Fibroblast of lung (primary cell): ENCODE measurements at places on chromosomes 11 and 22.

- DNase-seq = no peak
These were observed 7.7 kb downstream of the CAT start for GRCh38 chr11:34446386-34446785.

GRCh38 chr11:20887137-20887536 is 217.8 kb downstream of the NELL1 start:
- no peak for DNase-seq

GRCh38 chr22:26602127-26602526 is 12.2 kb upstream of the TPST2 start:
- DNase-seq = no peak

- no peak for DNase-seq
These were observed 2.0 kb upstream of the APOBEC3A start for GRCh38 chr22:38955250-38955905.

- DNase-seq = no peak
These were observed 13.8 kb upstream of the MIAT start for GRCh38 chr22:26643418-26644100.

DNA sequence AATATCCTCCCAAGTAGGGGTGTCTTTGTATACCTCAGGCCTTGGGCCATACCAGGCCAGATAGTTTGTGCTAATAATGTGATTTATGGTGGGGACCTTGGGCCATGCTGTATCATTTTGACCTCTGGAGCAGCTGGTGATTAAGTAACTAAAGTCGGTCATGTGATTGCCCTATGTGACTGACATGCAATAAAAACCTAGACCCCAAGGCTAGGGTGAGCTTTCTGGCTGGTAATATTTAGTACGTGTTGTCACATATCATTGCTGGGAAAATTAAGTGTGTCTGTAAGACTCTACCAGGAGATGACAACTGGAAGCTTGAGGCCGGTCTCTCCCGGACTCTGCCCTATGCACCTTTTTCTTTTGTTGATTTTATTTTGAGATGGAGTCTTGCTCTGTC is 12.6 kb upstream of the TFIP11 start:
- no peak for DNase-seq
